Activated CD8-positive, alpha-beta T cell treated with anti-CD3 and anti-CD28 coated beads, Interleukin-2, amount 10 ng/mL, durations not matched to agents 7 days and 5 days (primary cell): ENCODE measurements at places on chromosomes 3 and 15. TPM values are rescaled to one million over a fixed set of nuclear protein-coding genes. Genes with fewer than 3 reads are reported as not detected.

The RCN2 gene
- total RNA-seq = 28.7 TPM

DNA sequence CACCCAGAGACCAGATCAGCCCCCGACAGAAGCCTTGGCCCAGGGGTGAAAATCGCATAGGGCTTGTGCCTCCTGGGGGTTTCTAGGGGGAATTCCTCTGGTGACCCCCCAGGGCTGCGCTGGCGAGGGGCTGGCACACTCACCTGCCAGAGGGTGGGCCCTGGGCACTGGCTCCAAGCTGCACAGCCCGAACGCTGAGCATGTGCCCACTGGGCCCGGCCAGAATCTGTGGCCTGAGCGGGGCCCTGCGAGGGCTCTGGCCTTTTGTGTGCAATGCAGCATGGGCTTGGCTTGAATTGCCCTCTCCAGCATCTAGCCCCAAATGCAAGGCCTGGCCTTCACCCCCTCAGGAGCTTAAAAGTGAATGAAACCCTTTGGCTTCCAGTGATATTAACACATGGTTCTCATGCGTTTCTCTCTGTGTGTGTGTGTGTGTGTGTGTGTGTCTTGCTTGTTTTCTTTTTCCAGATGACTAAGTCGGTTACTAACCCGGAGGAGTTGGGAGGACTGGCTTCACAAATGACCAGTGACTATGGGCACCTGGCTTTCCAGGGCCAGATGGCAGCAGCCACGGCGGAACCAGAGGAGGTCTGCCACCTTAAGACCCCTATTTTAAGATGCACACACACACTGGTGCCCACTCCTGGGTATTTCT is 259.1 kb upstream of the TPM1 start:
- no peak overlapping the region for H3K4me3 ChIP-seq
- no peak overlapping the region for H3K27ac ChIP-seq
- DNase-seq = no peak
- H3K36me3 ChIP-seq = no peaks in the 10 kb centered on the region
- no peaks in the 10 kb centered on the region for H3K4me1 ChIP-seq

- H3K27ac ChIP-seq = no peak overlapping the region
- H3K27me3 ChIP-seq = no peaks in the 10 kb centered on the region
- no peaks in the 10 kb centered on the region for H3K36me3 ChIP-seq
- H3K4me1 ChIP-seq = no peaks in the 10 kb centered on the region
- DNase-seq = no peak
Measured at GRCh38 chr3:41569632-41570305, 370.5 kb downstream of the CTNNB1 start.

DNA sequence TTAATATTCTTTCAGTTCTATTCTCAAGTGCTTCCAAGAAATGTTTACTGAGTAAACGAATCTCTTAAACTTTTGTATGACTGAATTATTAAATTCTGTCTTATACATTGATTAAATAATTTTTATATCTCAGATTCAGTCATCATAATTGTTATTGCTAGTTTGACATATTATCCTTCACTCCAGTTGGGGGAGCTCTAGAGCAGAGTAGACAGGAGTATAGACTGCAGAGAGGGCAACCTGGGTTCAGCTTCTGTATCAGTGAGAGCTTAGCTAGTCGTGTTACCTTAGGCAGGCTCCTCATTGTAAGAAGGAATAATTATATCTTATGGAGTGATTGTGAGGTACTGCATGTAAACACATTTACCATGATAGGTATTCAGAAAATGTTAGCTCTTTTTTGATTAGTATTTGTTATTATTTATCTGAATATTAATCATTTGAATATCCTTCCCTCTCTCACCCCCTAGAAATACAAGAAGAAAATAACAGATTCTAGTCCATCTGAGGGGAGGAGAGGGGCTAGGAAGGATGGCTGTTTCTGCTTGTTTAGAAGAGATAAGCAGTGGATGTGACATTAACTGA is 31.0 kb upstream of the ZCWPW2 start:
- H3K36me3 ChIP-seq = peaks cover 18% of the 10 kb centered on the region
- H3K4me1 ChIP-seq = peaks cover 14% of the 10 kb centered on the region
- peak; percentile 62 for DNase-seq
- no peaks in the 10 kb centered on the region for H3K27me3 ChIP-seq

DNA sequence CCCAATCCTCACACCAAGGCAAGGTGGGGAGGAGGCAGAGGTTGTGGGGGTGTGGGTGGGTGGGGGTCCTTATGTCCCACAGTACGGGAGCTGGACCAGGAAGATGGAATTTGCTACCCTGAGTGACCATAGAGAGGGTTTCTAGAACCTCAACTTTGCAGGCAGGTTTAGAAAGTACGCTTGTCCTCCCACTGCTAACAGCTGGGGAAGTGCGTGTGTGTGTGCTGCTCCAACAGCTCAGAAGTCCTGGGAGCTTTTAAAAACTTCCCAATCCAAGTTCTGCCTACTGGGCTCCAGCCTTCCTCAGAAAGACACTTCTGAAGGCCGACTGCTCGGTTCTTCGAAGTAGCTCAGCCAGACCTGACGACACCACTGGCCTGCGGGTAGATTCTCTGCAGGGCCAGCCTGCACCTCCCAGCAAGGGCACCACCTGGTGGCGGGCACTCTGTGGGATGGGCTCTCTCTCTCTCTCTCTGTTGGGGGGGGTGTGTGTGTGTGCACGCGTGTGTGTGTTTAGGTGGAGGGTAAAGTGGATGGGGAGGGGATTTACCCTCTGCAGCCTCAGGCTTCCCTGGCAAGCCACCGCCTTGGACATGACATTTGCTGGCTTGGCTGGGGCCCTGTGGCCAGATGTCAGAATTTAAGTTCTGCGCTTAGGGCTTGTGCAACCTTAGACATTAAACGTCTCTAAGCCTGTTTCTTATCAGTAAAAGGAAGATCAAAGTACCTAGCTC is 15.6 kb downstream of the TMEM158 start:
- peak overlapping the region; percentile 0 for H3K27ac ChIP-seq
- DNase-seq = peak; percentile 88
- peaks cover 24% of the 10 kb centered on the region for H3K27me3 ChIP-seq
- peaks cover 39% of the 10 kb centered on the region for H3K4me1 ChIP-seq

GRCh38 chr3:129758306-129758705 is 135.2 kb downstream of the TMCC1 start:
- DNase-seq = no peak
- no peaks in the 10 kb centered on the region for H3K36me3 ChIP-seq
- H3K4me1 ChIP-seq = peaks cover 2% of the 10 kb centered on the region
- H3K27me3 ChIP-seq = no peaks in the 10 kb centered on the region
- no peak overlapping the region for H3K4me3 ChIP-seq
- no peak overlapping the region for H3K27ac ChIP-seq

- H3K27ac ChIP-seq = no peak overlapping the region
- no peak overlapping the region for H3K4me3 ChIP-seq
- no peak for DNase-seq
- no peaks in the 10 kb centered on the region for H3K27me3 ChIP-seq
Measured at GRCh38 chr3:16118396-16118795, 56.1 kb upstream of the GALNT15 start.

DNA sequence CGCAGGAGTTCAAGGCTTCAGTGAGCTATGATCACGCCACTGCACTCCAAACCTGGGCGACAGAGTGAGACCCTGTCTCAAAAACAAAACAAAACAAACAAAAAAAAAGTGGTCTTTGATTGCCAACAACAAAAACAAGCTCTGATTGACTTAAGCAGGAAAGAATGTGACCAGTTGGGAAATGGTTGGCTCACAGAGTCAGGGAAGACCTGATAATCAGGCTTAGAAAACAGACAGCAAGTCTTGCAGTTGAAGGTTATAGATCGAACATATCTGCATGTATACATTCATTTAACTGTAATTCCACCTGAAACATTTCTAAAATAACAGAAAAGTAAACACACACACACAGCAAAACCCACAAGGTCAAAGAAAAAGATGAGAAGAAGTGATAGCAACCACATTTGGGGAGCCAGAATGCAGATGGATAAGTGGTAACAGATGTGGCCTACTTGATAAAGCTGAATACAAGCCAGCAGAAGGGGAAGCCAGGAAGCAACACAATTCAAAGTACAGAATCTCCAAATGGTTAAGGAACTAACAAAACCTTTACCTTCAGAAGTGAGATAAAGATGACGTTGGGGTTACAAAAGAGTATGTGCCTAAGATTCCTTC is 699.9 kb upstream of the ZNF385D start:
- no peak overlapping the region for H3K27ac ChIP-seq
- H3K4me1 ChIP-seq = no peaks in the 10 kb centered on the region
- no peak overlapping the region for H3K4me3 ChIP-seq
- H3K36me3 ChIP-seq = no peaks in the 10 kb centered on the region
- DNase-seq = no peak

GRCh38 chr15:29656636-29657475 is 165.4 kb downstream of the TJP1 start:
- H3K36me3 ChIP-seq = no peaks in the 10 kb centered on the region
- no peaks in the 10 kb centered on the region for H3K27me3 ChIP-seq
- no peak overlapping the region for H3K4me3 ChIP-seq
- no peaks in the 10 kb centered on the region for H3K4me1 ChIP-seq
- H3K27ac ChIP-seq = no peak overlapping the region
- no peak for DNase-seq

GRCh38 chr15:73426323-73426994 is 16.5 kb upstream of the REC114 start:
- no peak for DNase-seq
- no peak overlapping the region for H3K4me3 ChIP-seq
- H3K36me3 ChIP-seq = no peaks in the 10 kb centered on the region
- no peak overlapping the region for H3K27ac ChIP-seq

GRCh38 chr3:190926619-190927018 is 64.1 kb upstream of the GMNC start:
- no peak overlapping the region for H3K27ac ChIP-seq
- no peaks in the 10 kb centered on the region for H3K4me1 ChIP-seq
- no peak for DNase-seq
- H3K4me3 ChIP-seq = no peak overlapping the region
